Upper lobe of left lung (tissue), 6 donors: ENCODE measurements at places on chromosomes 16 and 17. TPM values are rescaled to one million over a fixed set of nuclear protein-coding genes. Genes with fewer than 3 reads are reported as not detected.

PRAC2 gene
- not detected for total RNA-seq

FOXJ1 gene
- total RNA-seq: 37.7 TPM

EFNB3 gene
- 0.22 TPM for total RNA-seq

PIRT gene
- total RNA-seq: not detected

PNMT gene
- 10.3 TPM for total RNA-seq

HOXB5 gene
- total RNA-seq: 2.0 TPM

GRCh38 chr17:75876190-75876937, 2.0 kb downstream of the TRIM47 start:
- H3K4me1 ChIP-seq: peaks cover 49% of the 10 kb centered on the region
- peak overlapping the region; percentile 69 for H3K4me3 ChIP-seq
- DNase-seq: peak; percentile 78
- no peaks in the 10 kb centered on the region for H3K36me3 ChIP-seq
- H3K27ac ChIP-seq: peak overlapping the region; percentile 94

GRCh38 chr16:12458051-12458450, 345.6 kb downstream of the CPPED1 start:
- H3K27ac ChIP-seq: peak overlapping the region; percentile 49
- no peaks in the 10 kb centered on the region for H3K27me3 ChIP-seq
- H3K36me3 ChIP-seq: no peaks in the 10 kb centered on the region
- no peaks in the 10 kb centered on the region for H3K4me1 ChIP-seq
- no peak for DNase-seq
- no peak overlapping the region for H3K4me3 ChIP-seq

GRCh38 chr17:10635290-10635689, 21.8 kb downstream of the MYH3 start:
- no peak overlapping the region for H3K4me3 ChIP-seq
- no peak for DNase-seq
- H3K27ac ChIP-seq: no peak overlapping the region
- no peaks in the 10 kb centered on the region for H3K27me3 ChIP-seq
- H3K36me3 ChIP-seq: peaks cover 12% of the 10 kb centered on the region

GRCh38 chr16:29820730-29821642, 724 bp downstream of the MVP start:
- peak overlapping the region; percentile 82 for H3K4me3 ChIP-seq
- peak overlapping the region; percentile 93 for H3K27ac ChIP-seq
- peak; percentile 92 for DNase-seq
- no peaks in the 10 kb centered on the region for H3K27me3 ChIP-seq
- H3K4me1 ChIP-seq: peaks cover 87% of the 10 kb centered on the region

DNA sequence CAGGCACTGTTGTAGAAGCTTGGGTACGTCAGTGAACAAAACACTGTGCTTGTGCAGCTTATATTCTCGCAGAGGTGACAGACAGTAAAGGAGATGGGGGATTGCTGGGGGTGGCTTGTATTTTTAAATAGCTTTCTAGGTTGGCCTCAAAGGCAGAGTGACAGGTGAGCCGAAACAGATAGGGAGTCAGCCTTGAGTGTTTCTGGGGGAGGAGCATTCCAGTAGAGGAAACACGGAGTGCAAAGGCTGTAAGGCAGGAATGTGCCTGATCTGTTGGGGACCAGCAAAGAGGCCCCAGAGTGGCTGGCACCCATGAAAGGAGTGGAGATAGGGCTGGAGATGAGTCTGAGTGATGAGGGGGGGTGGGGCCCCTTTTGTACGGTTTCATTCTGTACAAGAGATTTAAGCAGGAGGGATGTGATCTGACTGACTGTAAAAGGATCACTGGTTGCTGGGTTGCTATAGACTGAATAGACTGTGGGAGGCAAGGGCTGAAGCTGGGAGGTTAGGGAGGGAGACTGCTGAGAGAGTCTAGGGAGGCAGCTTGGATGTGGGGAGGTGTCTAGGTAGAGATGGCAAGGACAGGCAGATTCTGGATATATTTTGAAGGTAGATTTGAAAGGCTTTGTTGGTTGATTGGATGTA, 15.2 kb downstream of the NUP93 start:
- H3K4me1 ChIP-seq: peaks cover 18% of the 10 kb centered on the region
- no peak for DNase-seq
- H3K36me3 ChIP-seq: peaks cover 9% of the 10 kb centered on the region
- H3K27ac ChIP-seq: no peak overlapping the region
- H3K27me3 ChIP-seq: no peaks in the 10 kb centered on the region
- no peak overlapping the region for H3K4me3 ChIP-seq

DNA sequence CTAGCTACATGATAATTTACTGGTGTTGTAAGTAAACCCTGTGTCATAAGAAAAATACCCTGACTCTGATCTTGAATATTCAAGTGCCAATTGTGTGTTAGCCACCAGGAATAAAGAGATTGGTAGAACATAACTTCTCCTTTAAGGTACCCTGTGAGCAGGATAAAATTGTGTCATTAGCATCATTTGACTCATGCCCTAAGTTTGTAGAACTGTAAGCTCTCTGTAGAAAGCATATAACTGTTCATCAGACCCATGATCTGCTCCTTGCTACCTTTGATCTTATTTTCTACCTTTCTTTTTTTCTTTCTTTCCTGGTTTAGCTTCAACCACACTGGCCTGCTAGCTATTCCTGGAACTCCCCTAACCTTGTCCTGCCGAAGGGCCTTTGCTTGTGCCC, 35.8 kb downstream of the PTRH2 start:
- peaks cover 27% of the 10 kb centered on the region for H3K36me3 ChIP-seq
- H3K27me3 ChIP-seq: no peaks in the 10 kb centered on the region
- H3K4me1 ChIP-seq: peaks cover 4% of the 10 kb centered on the region
- no peak overlapping the region for H3K4me3 ChIP-seq

- H3K27me3 ChIP-seq: peaks cover 21% of the 10 kb centered on the region
- H3K4me3 ChIP-seq: no peak overlapping the region
- peak; percentile 83 for DNase-seq
- no peaks in the 10 kb centered on the region for H3K36me3 ChIP-seq
- H3K4me1 ChIP-seq: peaks cover 16% of the 10 kb centered on the region
These were observed 1.0 kb downstream of the TMEM114 start for GRCh38 chr16:8589057-8589899.

DNA sequence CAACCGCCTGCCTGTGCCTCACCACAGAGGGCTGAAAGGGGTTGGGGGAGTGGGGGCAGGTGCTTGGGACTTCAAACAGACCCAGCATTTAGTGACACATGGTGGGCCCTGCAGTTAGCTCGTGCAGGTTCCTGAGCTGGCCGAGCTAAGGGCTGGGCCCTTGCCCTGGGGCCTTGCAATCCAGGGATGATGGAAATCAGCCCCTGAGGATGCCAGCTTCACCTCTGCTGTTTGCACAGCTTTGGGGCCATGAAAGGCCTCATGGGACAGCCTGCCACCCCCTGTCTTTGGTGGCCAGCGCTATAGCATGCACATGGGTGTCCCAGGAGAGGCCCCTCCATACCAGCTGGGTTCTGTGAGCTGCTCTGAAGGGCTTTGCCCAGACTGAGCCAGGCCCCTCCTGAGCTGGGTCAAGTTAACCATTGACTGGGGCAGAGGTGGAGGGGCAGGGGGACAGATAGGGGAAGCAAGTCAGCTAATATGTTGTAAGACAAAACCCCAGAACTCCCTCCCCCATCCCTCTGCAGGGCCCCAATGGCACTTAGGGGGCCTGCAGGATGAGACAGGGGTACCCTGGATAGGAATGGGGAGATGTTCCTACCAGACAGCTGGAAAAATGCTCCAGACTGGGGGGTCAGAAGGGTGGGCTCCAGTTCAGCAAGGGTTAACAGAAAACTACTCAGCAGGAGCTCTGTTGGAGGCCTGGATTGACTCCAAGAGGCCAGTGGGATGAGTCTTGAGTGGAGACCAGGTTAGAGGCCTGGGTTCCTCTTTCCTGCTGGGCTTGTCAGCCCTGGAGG, 692 bp downstream of the PRR15L start:
- peaks cover 18% of the 10 kb centered on the region for H3K4me1 ChIP-seq
- no peak overlapping the region for H3K4me3 ChIP-seq
- no peaks in the 10 kb centered on the region for H3K27me3 ChIP-seq
- no peak for DNase-seq
- H3K36me3 ChIP-seq: no peaks in the 10 kb centered on the region
- peak overlapping the region; percentile 83 for H3K27ac ChIP-seq

DNA sequence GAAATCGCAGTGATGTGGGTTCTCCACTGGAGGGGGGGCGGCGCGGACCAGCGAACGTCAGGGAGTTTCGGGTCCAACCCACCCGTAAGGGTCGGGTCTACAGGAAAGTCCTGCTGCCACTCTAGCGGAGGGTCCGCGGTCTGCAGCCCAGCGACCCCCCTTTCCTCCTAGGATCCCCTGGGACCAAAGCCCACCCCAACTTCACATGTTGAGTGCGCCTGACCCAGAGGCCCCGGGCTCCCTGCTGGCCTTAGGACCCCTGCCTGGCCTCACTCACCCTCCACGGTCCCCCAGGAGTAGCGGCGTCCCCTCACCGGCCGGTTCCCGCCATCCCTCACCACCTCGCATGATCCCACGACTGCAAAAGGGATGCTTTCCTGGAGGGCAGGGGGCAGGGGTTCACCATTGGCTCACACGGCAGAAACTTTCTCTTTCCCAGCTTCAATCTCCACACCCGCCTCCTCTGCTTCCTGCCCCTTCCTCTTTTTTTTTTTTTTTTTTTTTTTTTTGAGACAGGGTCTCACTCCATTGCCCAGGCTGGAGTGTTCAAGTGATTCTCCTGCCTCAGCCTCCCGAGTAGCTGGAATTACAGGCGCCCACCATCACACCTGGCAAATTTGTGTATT, 3.1 kb downstream of the SEPTIN1 start:
- H3K4me1 ChIP-seq: peaks cover 16% of the 10 kb centered on the region
- H3K27ac ChIP-seq: peak overlapping the region; percentile 100
- peak overlapping the region; percentile 74 for H3K4me3 ChIP-seq
- no peaks in the 10 kb centered on the region for H3K27me3 ChIP-seq
- H3K36me3 ChIP-seq: no peaks in the 10 kb centered on the region

DNA sequence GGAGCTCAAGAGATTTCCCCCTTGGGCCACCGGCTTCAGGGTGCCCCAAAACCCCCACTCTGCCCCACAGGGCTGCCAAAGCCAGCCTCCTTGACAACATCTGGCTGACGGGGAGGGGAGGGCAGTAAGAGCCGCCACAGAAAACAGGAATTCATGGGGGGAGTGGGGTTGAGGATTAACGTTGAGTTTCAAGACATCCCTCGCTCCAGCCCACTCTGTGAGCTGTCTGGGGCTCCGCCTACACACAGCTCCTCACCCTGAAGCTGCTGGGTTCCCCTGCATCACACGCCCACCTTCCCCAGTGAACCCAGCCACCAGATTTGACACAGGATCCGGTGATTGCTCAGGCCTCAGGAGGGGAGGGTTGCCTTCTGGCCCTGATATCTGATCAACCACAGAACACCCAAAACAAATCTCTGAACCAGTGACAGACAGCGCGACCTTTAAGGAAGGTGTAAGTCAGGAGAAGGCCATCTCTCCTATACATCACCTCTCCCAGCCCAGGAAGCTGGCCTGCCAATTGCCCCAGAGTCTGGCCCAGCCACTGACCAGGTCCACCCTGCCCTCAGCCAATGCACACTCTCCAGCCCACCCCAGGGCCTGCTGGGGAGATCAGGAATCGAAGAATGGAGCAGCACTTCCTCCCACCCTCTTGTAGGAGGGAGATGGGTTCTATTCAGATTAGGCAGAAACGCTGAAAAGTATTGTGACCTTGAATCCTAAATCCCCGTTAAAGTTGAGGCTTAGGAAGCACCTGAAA, 132.1 kb downstream of the CLEC16A start:
- H3K4me3 ChIP-seq: no peak overlapping the region
- no peaks in the 10 kb centered on the region for H3K27me3 ChIP-seq
- H3K4me1 ChIP-seq: peaks cover 18% of the 10 kb centered on the region
- no peak overlapping the region for H3K27ac ChIP-seq
- no peak for DNase-seq
